ENCODE measurements at places on chromosomes 11 and 22.
A peak's percentile ranks its signal among the peaks of the same experiment; 100 is the strongest.

DNA sequence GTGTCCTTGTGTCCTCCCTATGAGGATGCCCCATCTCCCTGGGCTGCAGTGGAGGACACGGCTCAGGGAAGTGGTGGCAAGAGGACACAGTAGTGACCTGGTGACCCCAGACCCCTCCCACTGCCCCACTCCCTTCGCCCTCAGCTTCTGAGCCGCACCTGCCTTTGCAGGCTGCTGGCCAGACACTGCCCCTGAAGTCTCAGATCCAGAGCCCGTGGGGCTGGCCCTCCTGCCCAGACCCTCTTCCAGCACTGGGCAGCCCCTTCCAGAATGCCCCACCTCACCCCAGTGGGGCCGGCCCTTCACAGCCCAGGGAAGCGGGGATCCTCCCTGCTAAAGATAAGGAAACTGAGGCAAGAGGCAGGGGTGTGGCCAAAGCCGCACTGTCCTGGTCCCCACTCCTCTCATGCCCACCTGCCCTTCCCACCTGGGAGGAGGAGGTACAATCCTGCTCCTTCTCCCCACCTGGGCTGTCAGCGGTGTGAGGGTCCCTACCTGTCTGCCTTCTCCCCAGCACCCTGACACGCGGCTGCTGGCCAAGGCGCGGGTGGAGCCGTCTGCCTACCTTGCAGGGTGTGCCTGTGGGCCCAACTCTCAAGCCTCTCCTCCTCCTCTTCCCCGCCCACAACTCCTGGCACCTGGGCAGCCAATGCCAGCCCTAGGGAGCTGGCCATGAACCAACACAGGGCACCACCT is 17.3 kb downstream of the TRPM5 start:
- DNase-seq, result no peak

- no peak for DNase-seq
Measured at GRCh38 chr11:74204701-74205100, 33.6 kb downstream of the PPME1 start.

- no peak for DNase-seq
Measured at GRCh38 chr11:13772223-13773046, 104.0 kb downstream of the FAR1 start.

DNA sequence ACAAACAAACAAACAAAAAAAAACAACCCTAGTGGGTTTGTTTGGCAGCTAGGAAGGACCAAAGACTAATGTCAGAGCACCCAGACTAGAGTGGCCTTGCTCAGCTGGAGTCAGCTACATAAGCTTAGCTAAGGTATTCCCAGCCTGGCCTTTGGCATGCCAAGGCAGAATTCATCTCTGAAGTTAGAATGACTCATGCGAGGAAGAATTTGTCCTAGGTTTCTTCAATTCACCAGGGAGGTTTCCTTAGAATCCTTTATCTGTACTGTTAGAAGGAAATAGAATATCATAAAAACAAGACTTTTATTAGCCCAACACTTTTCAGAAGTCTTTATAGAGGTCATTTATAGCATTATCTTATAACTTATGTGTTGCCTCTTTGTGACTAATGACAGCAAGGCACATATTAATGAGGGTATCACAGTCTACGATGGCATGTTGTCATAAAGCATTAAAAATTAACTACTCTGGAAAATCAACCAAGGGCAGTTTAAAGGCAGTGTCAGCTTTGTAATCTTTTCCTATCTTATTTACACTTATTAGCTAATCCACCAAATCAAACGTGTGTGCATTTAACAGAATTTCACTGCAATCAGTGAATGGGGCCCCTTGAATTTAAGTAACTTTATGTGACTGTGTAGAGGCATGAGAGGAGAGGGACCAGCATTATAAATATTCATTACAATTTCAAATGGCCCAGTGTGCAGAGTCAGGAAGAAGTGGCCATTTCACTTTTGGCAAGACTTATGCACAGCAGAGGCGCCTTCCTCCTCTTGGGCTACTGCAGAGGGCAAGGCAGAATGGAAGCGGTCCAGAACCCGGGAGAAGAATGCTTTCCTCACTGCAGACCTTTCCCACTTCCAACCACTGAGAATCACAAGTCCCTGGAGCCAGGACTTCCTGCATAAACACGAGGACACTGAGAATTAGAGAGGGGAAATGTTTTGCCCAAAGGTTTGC is 36.3 kb downstream of the SLC5A1 start:
- DNase-seq, result no peak

- no peak for DNase-seq
Measured at GRCh38 chr11:2891326-2892214, 6.0 kb upstream of the CDKN1C start.

GRCh38 chr11:7540830-7541555 is 27.2 kb downstream of the PPFIBP2 start:
- no peak for DNase-seq

DNA sequence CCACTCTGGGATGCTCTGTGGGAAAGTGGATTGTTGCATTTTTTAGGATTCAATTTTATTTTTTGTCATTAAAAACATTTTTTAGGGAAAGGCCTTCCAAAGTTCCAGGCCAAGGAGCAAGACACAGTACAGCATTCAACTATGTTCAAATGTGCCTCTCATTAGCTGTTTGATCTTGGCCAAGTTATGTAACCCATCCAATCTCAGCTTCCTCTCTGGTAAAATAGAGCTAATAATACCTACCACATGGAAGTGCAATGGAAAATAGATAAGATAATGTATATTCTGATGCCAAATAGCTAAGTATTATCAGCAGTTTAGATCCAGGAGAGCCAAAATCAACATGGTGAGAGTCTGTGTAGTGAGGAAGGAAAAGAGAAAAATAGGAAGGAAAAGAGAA is 220.3 kb upstream of the SESN3 start:
- no peak for DNase-seq

DNA sequence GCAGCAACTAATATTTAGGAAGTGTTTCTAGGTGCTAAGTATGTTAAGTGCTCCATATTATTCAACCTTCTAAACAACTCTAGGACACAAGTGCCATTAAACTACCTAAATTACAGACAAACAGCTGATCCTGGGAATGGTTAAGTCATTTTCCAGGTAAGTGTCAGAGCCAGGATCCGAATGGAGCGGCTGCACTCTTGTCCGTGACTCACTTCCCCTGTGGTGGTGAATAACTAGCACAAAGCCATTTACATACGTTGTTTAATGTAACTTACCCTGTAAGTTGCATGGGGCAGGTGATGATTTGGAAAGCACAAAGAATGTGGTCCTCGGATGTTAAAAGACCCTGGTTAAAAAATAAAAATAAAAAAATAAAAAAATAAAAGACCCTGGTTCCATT is 8.8 kb upstream of the PRG2 start:
- DNase-seq, result no peak

DNA sequence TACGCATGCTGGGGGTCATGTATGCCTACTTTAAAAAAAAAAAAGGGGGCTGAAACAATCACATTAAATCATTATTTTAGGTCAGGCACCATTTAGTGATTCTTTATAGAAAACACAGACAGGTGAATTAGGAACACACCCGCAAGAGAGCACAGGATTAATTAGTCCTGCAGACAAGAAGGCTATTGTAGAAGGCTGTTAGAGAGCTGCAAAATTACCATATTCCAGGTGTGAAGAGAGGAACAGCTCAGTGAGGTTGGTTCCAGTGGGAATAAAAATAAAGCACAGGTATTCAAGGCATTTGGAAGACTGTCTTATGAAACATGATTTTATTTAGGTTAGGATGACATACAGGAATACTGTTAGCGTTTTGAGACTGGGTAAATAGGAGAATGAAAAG is 649.1 kb downstream of the OPCML start:
- DNase-seq, result no peak

DNA sequence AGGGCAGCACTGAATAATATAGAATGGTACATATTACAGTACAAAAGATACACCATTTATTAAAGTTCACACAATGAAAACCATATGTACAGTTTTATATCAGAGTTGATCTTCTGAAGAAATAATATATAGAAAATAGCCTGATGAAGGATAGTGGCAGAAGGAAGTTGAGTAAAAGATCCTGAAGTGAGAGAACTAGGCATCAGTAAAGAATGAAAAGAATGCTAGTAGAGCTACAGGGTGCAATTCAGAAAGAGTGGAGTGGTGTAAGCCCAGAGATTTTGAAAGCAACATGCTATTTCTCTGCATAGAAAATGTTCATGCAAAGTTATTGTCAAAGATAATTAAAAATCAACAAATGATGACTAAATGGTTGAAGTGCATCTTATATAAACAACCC is 1552.7 kb upstream of the TENM4 start:
- DNase-seq, result no peak

GRCh38 chr22:41826430-41827383 is 6.2 kb upstream of the SREBF2 start:
- DNase-seq, result peak; percentile 29

DNA sequence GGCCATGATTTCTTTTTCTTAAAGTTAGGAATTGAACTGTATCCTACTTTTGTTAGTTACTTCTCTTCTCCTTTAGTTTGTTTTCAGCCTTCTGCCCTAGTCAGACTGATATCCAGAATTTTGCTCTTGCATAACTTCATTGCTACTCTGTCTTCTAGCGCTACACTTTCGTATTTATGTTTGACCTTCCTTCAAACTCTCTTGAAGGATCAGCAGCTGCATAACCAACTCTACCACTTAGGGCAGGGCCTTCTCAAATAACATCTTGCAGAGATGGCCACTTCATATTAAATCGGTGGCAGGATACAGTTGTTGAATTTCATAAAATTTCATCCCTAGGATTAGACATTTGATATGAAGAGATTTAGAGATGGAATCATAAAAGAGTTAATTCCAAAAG is 43.9 kb downstream of the KDM2A start:
- DNase-seq, result no peak

DNA sequence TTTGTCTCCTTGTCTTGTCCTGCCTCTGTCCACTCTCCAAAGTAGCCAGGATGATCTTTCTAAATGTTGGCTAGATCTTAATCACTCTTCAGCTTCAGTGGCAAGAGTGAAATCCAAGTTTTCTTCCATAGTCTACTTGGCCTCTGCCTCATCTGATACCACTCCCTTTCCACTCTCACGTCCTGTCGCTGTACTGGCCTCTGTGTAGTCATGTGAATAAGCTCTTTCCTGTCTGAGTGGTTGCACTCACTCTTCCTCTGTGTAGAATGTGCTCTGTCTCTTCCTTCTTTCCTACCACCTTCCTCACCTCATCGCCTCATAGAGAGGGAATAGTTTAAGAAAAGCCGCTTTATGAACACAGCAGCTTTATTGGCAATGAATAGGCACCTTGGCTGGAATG is 86.5 kb downstream of the WNT11 start:
- DNase-seq, result no peak

GRCh38 chr22:38881997-38882879 is 10.2 kb upstream of the CBX6 start:
- DNase-seq, result no peak

- DNase-seq, result no peak
Measured at GRCh38 chr11:112769584-112769983, 191.6 kb upstream of the NCAM1 start.

DNA sequence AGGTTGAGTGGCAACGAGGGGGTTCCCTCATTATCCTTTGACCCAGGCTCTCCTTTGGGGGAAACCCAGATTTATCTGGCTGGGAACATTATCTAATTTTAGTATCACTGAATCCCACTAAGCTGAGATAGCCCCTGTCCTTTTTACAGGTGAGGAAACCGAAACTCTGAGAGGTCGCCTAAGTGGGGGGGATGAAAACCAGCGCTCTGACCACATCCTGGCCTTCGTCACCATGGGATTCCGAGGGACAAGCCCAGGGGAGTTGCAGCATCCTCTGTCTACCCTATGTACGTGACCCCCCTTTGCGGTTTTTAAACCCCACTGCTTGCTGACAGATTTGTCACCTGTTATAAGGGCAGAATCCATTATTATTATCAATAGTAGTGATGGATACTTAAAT is 61.0 kb downstream of the ISX start:
- no peak for DNase-seq
